GF-D8 (cell line): ENCODE measurements at places on chromosomes 2 and 18.

DNA sequence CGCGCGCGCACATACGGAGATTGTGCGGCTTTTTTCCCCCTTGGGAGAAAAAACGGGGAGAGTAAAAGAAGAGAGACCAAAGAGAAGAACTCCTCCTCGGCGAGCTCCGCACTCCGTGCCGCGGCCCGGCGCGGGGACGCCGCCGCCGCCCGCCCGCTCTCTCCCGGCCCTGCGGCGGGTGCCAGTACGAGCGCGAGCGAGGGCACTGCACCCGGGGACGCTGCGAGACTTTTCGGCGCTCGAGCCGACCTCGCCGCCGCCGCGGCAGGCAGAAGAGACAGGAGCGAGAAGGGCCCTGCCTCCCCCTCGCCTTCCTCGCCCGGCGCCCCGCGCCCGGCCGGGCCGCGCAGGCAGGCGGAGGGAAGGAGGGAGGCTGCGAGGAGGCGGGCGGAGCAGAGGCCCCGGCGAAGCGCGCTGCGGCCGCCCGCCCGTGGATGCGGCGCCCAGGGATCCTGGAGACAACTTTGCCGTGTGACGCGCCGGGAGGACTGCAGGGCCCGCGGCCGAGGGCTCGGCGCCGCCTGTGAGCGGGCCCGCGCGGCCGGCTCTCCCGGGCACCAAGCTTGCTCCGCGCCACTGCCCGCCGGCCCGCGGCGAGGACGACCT is 857 bp upstream of the INHBB start:
- no peak for DNase-seq

DNA sequence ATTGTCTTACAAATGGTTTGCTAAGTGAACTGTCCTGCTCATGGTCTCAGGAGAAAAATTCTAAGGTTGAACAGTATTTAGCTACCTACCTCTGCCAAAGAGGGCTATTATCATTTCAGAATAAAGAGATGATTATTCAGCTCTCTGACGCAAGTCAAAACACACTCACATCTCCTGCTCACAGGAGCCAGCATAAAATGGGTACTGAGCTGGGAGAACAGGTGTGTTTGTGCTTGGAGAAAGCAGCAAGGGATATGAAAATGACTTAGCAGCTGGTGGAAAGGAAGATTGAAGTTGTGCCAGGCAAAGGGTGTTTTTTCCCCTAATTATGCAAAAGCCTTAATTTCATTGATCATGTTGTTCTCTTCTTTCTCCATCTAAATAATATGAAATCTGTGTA is 47.3 kb upstream of the TANK start:
- DNase-seq: no peak

DNA sequence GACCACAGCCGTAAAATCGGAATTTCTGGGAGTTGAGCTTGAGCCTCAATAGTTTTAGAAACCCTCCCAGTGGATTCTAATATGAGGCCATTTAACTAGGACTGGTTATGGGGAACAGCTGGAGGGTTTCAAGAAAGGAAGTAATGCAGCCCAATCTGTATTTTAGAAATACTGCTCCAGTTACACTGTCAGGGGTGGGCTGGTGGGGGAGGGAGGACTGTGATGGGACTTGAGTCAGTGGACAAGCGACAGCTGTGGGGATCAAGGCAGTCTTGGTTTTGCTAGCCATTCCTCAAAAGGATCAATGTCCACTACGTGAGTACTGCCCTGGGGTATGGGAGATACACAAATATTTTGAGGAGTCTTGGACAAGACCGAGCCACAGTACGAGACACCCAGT is 34.8 kb downstream of the ASB1 start:
- no peak for DNase-seq

GRCh38 chr2:217440000-217440399 is 562.8 kb downstream of the TNS1 start:
- DNase-seq: no peak
